ENCODE measurements at places on chromosomes 1 and 21. TPM values are rescaled to one million over a fixed set of nuclear protein-coding genes. Genes with fewer than 3 reads are reported as not detected.

TSACC gene
- total RNA-seq, result 0.65 TPM

SLC1A7 gene
- total RNA-seq, result not detected

AMY1A gene
- not detected for total RNA-seq

DNA sequence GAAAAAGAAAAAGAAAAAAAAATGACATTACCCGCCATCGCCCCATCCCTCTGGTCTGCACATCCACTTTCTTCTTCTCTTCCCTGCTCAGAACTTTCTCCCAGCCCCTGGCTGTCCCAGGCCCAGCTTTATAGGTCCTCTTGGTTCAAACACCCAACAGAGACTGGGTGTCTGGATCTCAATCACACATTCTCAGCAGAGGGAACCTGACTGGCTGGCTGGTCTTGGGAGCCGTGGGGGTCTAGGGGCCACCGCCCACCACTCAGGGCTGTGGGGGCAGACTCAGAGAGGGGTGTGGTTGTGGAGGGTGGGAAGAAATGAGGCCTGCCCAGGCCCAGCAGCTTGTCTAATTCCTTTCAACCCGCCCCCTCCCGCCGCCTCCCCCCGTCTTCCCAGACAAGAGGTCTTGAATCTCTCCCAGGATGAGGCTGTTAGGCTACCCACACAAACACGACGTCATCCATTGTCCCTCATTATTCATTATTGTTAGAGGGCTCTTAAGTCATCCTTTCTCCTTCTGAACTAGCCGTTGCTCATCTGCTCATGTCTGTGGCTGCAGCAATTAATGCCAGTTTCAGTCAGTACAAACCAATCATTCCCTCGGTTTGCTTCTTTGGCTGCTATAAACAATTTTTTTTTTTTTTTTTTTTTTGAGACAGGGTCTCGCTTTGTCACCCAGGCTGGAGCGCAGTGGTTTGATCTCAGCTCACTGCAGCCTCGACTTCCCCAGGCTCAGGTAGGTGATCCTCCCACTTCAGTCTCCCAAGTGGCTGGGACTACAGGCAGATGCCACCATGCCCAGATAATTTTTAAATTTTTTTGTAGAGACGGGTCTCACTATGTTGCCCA, 40.6 kb upstream of the CLIC4 start:
- DNase-seq, result no peak

FNDC10 gene
- 2.7 TPM for total RNA-seq

- no peak for DNase-seq
Measured at GRCh38 chr1:172761581-172762486, 102.9 kb downstream of the FASLG start.

DNA sequence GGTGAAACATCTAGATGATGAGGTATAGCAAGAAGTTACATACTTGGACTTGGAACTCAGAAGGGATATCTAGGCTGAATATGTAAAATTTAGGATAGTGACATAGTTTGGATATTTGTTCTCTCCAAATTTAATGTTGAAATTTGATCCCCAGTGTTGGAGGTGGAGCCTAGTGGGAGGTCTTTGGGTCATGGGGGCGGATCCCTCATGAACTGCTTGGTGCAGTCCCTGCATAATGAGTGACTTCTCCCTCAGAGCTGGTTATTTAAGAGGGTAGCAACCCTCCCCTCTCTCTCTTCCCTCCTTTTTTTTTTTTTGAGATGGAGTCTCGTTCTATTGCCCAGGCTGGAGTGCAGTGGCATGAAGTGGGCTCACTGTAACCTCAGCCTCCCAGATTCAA, 15.5 kb downstream of the ST3GAL3 start:
- no peak for DNase-seq

KCNJ9 gene
- total RNA-seq, result not detected

GRCh38 chr1:151147132-151147503, 687 bp upstream of the SEMA6C start:
- no peak for DNase-seq

- no peak for DNase-seq
Measured at GRCh38 chr1:231694465-231695077, 68.0 kb downstream of the DISC1 start.

DNA sequence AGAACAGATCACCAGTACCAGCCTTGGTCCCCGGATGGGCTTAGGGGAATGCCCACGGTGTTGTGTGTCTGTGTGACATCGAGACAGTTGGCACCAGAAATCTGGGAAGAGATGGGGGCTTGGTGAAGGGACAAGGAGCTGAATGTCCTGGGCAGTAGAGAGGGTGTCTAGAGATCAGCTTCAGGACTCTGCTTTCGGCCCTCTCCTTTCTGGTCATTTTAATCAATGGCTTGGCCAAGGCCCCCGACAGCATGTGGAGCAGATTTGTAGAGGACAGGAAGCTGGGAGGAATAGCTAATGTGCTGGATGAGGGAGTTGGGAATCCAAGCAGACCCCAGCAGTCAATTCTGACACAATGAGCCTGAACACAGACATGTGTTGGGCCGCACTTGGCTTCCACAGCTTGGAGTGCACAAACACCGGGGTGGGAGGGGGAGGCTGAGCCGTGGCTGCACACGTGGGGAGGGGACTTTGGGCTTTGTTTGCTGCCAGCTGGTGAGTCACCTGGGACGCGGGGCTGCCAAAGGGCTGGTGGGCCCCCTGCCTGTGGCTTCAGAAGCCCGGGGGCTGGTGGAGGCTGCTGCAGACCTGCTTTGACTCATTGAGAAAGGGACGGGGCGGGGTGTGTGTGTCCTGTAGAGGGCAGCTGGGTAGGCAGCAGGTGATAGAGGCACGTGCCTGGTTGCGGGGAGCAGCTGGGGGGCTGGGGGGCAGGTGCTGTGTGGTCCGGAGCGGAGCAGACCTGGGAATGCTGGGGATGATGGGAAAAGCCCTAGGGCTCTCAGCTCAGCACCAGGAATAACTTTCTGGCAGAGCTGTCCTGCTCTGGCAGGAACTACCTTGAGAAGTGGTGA, 20.9 kb downstream of the SLC1A7 start:
- DNase-seq, result no peak

DNA sequence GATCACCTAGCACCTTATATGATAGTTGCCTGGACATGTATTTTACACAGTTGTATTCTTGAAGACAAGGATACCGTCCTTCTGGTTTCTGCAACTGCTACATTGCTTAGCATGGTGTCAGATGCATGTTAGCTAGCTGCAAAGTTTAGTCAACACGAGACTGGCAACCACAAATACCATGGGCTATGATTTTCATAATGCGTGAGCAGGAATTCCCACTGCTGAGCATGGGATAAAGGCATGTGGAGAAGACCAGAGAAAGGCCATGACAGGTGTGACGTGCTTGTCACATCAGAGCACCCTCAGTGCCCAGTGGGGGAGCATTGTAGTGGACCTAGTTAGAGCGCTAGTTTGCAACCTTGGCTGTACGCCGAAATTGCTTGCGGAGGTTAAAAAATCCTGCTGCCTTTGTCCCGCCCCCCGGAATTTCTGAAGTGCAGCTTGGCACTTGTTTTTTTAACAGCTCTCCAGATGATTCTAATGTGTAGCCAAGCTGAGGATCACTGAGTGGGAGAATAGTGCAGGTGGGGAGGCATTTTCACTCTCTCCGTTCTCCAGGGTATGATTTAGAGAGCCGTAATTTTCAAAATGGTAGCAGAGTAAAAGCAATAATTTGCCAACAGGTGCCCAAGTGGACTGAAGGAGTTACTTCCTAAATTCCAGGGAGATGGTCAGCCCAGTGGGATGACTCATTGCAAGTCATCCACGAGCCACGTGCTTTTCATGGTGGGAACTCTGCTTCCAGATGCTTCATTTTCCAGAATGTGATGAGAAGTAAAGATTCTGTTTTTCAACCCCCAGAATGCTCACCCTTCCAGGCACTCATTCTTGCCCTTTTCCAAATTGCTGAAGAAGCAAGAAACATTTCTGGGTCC, 81.0 kb downstream of the CNIH3 start:
- no peak for DNase-seq

- DNase-seq, result no peak
Measured at GRCh38 chr1:87132284-87132870, 196.3 kb upstream of the LMO4 start.

- DNase-seq, result no peak
Measured at GRCh38 chr1:228751360-228752098, 16.2 kb downstream of the RHOU start.

DNA sequence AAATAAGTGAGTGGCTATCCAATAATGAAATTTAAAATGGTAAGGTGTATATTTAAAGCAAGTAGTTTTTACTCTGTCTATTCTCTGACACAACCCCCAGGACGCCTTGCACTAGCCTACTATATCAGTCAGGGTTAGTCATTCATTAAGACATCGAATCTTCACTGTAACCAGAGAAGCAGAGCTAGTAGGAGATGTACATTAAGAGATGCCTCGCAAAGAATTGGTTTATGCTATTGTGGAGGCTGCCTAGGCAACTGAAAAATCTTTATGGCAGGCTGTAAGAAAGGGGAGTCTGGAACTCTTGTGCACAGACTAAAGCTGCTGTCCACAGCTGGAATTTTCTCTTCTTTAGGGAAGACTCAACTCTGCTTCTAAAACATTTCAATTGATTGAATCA, 28.8 kb downstream of the NTNG1 start:
- DNase-seq, result no peak

SPRR2B gene
- total RNA-seq, result not detected

C4BPA gene
- not detected for total RNA-seq

ZBTB8A gene
- 0.18 TPM for total RNA-seq

CFHR3 gene
- not detected for total RNA-seq

DNA sequence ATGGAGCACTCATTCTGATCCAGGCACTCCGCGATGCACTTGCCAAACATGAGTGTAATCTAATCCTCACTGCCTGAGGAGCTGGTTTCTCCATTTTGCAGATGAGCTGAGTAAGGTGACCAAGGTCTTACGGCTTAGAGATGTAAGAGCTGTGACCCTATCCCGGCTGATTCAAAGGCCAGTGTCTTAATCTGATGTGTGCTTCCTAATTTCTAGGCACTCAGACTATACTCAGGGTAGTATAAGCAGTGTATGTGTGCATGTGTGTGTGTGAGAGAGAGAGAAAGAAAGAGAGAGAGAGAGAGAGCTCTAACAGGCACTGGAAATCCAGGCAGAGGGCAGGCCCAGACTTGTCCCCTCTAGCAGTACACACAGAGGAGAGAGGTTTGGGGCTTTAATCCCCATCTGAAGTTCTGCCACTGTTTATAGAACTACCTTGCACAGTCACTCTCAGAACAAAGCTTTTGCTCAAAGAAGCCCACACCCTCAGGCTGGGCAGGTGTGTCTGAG, 188.2 kb downstream of the ZBTB18 start:
- DNase-seq, result no peak

THEM5 gene
- total RNA-seq, result not detected

CHIT1 gene
- 0.55 TPM for total RNA-seq

- DNase-seq, result no peak
Measured at GRCh38 chr1:199931666-199932377, 95.7 kb upstream of the NR5A2 start.

STYXL2 gene
- not detected for total RNA-seq

Measured in activated CD4-positive, alpha-beta memory T cell treated with anti-CD3 and anti-CD28 coated beads, Interleukin-2, amount 10 ng/mL, durations not matched to agents 7 days and 5 days (primary cell).